T follicular helper cell (primary cell): ENCODE measurements at places on chromosomes 4 and X.

- no peak for DNase-seq
Measured at GRCh38 chrX:120015145-120016067, 62.1 kb downstream of the RHOXF2B start.

GRCh38 chr4:110135523-110135922 is 62.9 kb downstream of the ELOVL6 start:
- no peak for DNase-seq

DNA sequence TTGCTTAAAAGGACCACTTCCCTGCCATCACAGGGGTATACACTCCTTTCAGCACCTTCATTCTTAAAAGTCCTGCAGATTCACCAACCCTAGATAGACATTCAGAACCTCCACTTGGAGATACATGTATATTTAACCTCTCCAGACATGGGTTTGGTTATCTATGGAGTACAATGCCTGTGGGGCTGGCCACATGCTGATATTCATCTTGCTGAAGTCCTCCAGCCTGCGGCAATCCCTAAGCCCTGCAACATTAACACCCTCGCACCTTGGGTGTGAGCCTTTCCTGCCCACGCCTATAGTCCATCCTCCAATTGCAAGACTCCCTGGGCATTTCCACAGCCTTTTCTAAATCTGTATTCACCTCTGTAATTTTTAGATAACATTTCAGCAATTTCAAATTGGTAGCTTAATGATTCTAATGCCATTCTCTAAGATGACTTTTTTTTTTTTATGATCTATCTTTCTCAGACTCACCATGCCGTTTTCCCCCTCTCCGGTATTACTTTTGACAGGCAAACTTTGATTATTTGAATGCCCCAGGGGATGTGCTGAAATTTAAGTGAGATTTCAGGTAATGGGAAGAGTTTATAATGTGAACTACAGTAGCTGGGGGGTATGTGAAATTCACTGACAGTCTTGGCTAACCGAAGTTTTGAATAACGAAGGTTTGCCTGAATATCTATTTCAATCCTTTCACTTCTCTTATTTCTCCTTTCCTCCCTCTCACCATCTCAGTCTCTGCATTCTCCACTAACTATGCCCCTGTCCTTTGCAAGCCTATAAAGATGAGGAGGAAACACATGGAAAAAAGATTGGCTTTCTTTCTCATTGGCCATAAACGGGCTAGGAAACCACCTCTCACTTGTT is 24.1 kb downstream of the CCDC149 start:
- DNase-seq: no peak

GRCh38 chrX:69968950-69969349 is 80.8 kb downstream of the AWAT2 start:
- no peak for DNase-seq

DNA sequence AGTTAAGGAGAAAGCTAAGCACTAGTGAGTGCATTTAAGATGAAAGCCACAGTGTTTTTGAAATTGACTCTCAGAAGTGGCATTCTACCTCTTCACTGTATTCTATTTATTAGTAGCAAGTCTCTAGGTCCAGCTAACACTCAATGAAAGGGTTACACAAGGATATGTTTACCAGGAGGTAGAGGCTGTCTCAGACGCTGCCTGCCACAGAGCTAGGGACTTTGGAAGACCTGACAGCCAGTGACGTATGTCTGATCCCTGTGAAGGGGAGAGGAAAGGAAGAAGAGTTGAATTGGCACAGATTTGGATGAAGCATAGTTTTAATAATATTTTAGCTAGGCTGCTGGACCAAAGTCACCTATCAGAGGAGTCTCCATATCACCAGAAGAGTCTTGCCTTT is 36.5 kb upstream of the KLHL2 start:
- no peak for DNase-seq

DNA sequence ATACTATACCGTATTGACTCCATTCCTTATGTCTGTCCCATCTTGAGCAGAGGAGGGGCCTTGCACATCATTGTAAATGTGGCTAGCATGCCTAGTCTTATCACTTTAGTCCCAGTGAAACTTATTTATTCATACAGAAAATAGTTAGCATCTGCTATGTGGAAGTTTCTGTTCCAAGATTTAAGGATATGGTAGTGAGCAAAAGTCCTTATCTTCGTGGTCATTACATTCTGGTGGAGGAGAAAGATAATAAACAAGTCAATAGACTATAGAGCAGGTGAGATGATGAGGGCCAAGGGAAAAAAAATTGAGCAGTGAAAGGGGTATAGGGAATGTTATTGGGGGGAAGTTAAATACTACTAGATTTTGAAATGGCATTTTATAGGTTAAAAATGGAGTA is 63.4 kb upstream of the PRRG3 start:
- no peak for DNase-seq

DNA sequence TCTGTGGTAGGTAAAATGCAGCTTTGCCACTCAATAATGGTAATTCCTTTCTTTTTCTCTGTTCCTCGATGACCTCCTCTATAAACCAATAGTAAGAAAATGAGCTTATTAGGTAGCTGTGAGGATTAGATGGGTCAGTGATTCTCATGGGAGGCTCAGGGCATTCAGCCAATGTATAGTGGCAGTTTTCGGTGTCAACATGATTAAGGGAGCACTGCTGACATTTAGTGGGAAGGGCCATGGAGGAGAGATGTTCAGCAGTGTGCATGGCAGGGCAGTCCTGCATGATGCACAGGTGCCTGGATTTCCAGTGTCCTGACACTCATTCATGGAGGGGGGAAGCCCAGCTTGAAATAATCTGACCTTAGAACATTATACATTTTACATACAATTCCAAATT is 232.8 kb downstream of the PDGFC start:
- DNase-seq: no peak

DNA sequence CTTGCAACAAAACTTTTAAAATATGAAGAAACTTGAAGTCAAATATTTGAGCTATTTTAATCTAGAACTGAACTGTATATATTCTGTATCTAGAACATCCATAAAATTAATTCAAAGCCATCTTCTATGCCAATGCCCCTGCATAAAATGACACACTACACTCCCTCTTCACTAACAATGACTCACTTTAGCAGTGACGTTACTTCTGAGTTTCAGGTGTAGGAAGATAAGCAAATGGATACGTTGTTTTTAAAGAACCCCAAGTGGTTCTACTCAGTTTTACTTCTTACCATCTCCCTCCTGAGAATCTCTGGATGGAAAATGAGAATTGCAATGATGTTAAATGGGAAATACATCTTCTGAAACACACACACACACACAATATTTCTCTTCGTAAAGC is 45.2 kb downstream of the CXXC4 start:
- DNase-seq: no peak

- DNase-seq: no peak
Measured at GRCh38 chr4:118964891-118965411, 76.3 kb downstream of the SYNPO2 start.
